Activated T-cell treated with anti-CD3 and anti-CD28 coated beads, Interleukin-2, amount 50 U/mL, for 72 hours (primary cell): ENCODE measurements at places on chromosomes 16 and 17. TPM values are rescaled to one million over a fixed set of nuclear protein-coding genes. Genes with fewer than 3 reads are reported as not detected.

Gene NEUROD2
- not detected for total RNA-seq

Gene KIF19
- not detected for total RNA-seq

Gene RAMP2
- total RNA-seq = not detected

Gene TBC1D3K
- not detected for total RNA-seq

Gene CTRL
- total RNA-seq = 5.0 TPM

Gene C17orf58
- total RNA-seq = 24.8 TPM

Gene TMC8
- 102 TPM for total RNA-seq

Gene FSCN2
- total RNA-seq = 0.95 TPM

Gene MYL11
- total RNA-seq = 2.0 TPM

Gene ASGR2
- total RNA-seq = not detected

Gene PRAC2
- not detected for total RNA-seq

Gene FAM234A
- total RNA-seq = 26.6 TPM

Gene DNAJA2
- total RNA-seq = 65.4 TPM

Gene PMP22
- total RNA-seq = not detected

Gene KRTAP4-6
- not detected for total RNA-seq

Gene TBX2
- total RNA-seq = 0.44 TPM

Gene TOP2A
- total RNA-seq = 425 TPM

Gene PRR11
- total RNA-seq = 99.5 TPM

Gene ASPHD1
- total RNA-seq = 0.93 TPM

Gene ACAP1
- total RNA-seq = 708 TPM

Gene FZD2
- total RNA-seq = 0.23 TPM

Gene KRTAP9-8
- not detected for total RNA-seq

Gene ITGB4
- 2.7 TPM for total RNA-seq

Gene IQCK
- total RNA-seq = 3.7 TPM

Gene MT1H
- 9.6 TPM for total RNA-seq
